Amniotic epithelial cell (primary cell): ENCODE measurements at places on chromosomes 3 and 15.

- DNase-seq, result no peak
Measured at GRCh38 chr3:141379250-141379966, 11.1 kb downstream of the ZBTB38 start.

DNA sequence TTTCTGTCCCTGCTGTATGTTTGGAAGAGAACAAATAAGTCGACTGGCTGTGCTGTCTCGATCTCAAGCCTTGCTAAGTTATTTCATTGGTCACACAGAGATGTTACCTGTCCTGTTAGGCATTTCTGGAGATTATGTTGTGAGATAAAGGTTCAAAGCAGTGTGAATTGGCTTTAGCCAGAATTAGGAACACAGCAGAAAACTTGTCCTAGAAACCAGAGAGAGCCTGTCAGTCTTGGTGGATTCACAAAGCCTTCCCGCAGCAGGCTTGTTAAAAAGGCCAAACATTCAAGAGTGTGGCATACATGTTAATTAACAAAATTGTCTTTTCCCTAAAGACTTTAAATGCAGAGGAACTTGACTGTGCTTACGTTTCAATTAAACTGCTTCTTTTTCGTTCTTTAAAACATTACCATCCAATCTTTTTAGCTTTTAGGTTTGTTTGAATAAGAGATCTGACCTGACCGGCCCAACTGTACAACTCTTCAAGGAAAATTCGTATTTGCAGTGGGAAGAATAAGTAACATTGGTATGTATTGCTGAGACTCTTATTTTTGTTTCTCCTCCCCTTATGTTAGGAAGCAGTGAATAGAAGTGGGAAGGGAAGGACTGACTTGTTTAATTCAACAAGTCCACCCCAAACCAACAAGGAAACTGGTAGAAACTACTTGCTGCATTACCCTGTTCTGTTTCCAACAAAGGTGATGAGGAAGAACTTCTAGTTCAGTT lies 25.2 kb downstream of the ABHD2 start:
- DNase-seq, result no peak

- DNase-seq, result peak; percentile 38
Measured at GRCh38 chr15:100849021-100849854, 30.4 kb upstream of the ALDH1A3 start.

GRCh38 chr3:127212231-127212630 lies 19.3 kb downstream of the PRR23E start:
- DNase-seq, result no peak

DNA sequence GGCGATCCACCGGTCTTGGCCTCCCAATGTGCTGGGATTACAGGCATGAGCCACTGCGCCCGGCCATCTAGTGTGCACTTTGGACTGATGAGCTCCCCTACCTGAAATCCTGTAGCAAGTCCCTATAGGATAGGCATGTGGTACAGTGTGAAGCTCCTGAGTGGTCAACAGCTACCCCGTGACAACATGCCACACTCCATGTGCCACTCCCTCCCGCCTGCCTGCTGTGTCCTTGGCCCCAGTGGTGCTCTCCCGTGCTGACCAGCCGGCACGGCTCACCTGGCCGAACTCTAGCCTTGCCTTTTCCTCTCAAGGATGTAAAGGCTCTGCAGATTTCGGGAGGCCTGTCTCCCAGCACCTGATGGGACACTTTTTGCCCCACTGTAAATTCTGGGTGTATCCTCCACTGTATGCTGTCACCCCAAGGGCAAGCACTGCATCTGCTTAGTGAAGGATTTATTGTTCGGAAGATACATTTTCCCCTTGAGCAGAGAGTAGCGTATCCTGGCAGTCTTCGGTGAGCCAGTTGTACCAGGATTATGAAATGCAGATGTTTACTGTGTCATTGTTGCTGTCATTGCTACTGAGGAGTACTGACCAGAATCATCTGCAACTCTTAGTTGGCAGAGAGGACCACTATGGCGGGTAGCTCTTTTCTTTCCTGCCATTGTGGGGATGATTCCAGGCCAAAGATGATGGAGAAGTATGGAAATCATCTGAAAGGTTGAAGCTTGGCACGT lies 64.7 kb downstream of the IGF1R start:
- no peak for DNase-seq

GRCh38 chr15:42375941-42376340 lies 16.6 kb downstream of the CAPN3 start:
- DNase-seq, result no peak

DNA sequence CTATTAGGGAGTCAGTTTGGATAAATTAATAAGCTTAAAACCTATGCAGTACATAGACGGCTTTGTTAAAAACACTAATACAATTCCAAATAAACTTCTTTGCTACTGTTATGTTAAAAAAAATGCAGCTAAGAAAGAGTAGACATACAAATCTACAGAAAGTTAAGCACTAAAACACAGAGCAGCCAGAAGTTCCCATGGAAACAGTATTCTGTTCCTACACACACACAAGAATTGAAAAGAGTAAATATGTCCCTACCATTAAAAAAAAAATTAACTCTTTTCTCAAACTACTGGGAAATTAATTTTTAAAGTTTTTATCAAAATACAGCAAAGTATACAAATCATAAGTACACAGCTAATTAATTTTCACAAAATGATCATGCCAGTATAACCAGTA lies 71.6 kb downstream of the CLASP2 start:
- DNase-seq, result no peak

DNA sequence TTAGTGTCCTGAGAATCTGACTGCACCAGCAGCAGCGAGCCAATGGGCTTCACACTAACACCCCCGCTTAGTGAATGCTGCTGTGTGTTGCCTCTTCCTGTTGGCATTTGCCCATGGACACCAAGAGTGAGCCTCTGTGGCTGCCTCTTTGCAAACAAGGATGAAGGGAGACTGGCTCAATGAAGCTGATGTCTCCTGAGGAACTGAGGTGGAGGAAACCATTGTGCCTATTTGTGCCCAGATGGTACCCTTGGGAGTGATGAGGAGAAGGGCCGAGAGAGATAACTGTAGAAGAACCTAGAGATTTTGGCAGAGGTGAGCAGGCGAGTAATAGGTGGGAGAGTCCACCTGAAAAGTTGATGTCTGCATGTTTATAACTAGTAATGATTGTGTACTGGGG lies 51.2 kb downstream of the IL20RB start:
- no peak for DNase-seq

DNA sequence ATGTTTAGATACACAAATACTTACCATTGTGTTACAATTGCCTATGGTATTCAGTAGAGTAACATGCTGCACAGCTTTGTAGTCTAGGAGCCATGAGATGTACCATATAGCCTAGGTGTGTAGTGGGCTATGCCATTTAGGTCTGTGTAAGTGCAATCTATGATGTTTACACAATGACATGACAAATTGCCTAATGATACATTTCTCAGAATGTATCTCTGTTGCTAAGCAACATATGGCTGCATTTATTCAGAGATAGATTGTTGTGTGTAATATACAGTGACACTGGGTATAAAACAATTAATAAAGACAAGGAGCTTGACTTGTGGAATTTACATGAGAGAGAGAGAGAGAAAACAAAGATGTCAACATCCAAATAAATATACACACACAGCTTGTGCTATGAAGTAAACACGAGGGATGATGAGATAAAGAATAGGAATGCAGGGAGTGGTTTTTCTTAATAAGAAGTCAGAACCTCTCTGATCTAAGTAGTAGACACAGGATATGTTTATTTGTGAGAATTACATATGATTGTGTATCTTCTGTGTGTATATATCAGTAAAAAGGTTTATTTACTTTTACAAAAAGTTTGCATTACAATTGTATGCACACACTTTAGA lies 110.0 kb downstream of the KCNAB1 start:
- DNase-seq, result peak; percentile 14

- DNase-seq, result no peak
Measured at GRCh38 chr3:159818997-159819500, 169.6 kb upstream of the IL12A start.

DNA sequence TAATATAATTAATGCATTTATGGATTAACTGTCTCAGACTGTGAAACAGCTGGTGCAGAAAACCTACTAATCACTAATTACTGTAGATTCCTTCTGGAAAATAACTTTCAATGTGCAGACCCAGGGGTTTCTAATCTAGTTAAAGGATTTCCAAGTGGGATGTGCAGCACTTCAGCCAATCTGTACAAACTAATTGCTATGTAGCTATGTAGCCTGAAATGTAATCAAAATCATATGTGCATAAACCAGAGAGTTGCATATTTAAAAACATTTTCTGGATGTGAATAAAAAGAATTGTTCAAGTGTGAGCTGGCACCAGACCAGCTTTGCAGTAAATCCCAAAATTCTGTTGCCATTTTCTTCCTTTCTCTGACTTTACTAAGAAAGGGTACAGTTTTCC lies 127.5 kb upstream of the CD96 start:
- DNase-seq, result no peak

DNA sequence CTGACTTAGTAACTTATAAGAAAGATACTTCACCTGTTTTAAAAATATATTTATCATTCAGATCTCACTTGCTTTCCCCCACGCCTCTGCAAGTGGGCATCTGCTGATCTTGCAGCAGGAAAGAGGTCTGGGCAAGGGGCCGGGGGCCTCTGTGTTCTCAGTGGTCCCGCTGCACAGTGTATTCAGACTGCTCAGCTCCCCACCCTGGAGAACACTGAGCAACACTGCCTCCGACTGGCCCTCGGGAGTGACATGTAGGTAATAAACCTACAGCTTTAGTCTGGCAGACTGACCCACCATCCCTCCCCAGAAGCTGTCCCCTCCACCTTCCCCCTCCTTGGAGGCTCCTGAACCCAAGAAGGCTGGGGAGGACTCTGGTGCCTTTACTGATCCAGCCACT lies 43.8 kb downstream of the GABRB3 start:
- no peak for DNase-seq

GRCh38 chr15:45637552-45638033 lies 2.8 kb downstream of the SQOR start:
- peak; percentile 97 for DNase-seq

DNA sequence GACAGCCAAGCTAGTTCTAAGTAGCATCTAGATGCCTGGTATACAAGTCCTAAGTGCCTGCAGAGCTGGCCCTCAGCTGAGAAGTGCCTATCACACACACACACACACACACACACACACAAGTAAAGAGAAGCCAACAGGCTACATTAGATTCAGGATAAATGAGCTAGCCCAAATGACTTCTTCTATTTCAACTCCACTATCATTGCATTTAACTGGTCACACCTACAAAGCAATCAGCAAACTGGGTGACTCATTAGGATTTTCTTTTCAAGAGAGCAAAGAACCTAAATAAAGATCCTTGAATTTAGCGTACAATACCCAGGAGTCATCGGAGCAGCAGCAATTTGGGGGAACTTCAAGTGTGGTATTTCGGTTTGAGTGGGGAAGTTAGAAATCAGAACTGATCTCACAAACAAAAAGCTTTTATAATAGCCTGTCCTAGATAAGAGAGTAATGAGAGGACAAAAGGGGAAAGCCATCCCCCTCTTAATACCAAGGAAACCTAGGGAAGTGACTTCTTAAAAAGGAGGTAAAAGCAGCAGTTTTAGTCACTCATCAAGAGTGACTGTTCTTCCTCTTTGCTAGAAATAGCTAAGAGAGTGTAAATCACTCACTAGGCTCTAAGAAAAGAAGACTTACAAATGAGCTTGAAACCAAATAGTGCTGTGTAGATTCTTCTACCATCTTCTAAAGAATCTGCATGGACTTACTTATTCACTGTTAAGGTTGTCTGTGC lies 112.7 kb downstream of the TNIK start:
- peak; percentile 42 for DNase-seq

DNA sequence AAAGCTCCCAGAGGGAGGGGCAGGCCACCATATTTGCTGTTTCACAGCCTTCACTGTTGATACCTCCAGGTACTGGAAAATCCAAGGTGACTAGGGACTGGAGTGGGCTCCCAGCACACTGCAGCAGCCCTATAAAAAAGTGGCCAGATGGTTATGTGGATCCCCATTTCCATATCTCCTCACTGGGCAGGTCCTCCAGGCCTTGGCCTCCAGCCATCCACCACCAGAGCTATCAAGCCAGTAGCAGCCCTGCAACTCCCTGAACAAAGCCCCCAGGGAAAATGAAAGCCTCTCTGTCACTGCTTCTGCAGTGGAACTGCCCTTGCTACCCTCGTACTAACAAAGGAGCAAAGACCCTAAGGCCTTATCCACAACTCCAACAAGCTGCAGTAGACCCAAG lies 58.4 kb downstream of the ILDR1 start:
- DNase-seq, result no peak

DNA sequence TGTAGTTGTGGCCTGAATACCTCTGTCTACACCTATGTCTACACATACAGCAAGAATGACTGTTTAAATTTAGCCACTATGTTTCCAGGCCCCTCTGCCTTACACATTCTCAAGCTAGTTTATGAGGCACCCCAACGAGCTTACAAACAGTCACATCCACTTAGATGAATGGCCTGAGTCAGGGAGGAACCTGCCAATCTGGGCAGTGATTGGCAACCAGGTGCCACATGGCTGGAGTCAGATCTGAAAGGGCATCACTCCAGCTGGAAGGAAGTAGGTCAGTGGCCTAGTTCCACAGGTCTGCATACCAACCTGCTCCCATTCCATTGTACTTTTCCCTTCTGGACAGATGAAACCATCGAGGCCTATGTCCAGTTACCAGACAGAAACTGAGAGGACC lies 136.3 kb downstream of the FOXP1 start:
- DNase-seq, result no peak

GRCh38 chr3:100227511-100227921 lies 33.3 kb upstream of the TBC1D23 start:
- DNase-seq, result no peak

- DNase-seq, result no peak
Measured at GRCh38 chr15:59224474-59224873, 17.8 kb downstream of the LDHAL6B start.

DNA sequence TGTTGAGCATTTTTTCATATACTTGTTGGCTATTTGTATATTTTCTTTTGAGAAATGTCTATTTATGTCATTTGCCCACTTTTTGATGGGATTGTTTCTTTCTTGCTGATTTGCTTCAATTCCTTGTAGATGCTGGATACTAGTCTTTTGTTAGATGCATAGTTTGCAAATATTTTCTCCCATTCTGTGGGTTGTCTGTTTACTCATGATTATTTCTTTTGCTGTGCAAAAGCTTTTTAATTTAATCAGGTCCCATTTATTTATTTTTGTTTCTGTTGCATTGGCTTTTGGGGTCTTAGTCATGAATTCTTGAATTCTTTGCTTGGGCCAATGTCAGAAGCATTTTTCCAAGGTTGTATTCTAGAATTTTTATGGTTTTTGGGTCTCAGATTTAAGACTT lies 251.7 kb downstream of the WNT5A start:
- no peak for DNase-seq
